Activated naive CD4-positive, alpha-beta T cell (primary cell): ENCODE measurements at places on chromosomes 11 and 22.

DNA sequence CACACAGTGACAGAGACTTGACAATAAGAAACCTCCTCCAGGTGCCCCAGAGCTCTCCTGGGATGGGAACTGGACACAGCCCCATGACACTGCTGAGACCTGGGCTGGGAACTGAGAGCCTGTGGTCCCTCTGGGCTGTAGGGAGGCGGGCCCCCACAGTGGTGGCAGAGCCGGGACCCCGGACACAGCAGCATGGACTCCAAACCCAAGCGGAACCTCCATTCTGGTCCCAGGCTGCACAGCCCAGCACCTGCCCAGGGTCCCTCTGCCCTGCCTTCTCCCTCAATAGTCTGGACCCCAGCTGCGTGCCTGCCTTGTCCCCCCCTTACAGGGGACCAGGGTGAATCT is 8.4 kb upstream of the APOBEC3H start:
- DNase-seq = no peak

- DNase-seq = no peak
Measured at GRCh38 chr11:27213232-27213660, 149.8 kb downstream of the CCDC34 start.

- no peak for DNase-seq
Measured at GRCh38 chr11:71307811-71308645, 55.7 kb upstream of the SHANK2 start.

- DNase-seq = no peak
Measured at GRCh38 chr11:122976061-122976733, 5.4 kb downstream of the BSX start.

- DNase-seq = no peak
Measured at GRCh38 chr22:27159716-27160295, 502.4 kb downstream of the MIAT start.

GRCh38 chr11:77159219-77159936 is 31.3 kb downstream of the MYO7A start:
- no peak for DNase-seq

DNA sequence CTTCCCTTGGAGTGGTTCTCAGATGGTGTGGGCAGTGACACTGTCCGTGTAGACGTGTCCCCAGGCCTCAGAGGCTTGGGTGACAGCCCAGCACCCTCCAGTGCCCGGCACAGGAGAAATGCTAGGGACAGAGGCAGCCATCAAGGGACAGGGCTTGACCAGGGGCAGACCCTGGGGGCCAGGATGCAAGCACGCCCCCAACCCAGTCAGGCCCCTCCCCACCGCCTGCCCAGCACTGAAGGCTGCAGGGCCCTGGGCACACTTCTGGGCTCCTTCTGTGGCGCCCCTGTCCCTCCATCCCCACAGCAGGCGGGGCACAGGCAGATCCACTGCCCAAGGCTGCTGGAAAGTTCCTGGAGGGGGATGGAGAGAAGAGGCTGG is 11.1 kb downstream of the IGF2 start:
- DNase-seq = no peak

DNA sequence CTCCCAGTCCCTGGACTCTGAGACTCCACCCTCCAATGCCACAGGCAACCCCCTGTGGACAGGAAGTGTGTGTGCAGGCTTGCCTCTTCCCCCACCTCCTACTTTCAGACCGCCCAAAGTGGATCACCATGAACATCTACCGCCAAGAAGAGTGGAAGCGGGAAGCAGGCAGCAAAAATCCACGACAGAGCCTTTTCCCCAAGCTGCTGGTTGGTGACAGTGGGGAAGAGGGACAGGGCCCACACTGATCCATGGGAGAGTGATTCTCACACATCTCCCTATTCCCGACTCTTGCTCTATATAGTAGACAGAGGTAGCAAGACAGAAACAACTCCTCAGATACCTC is 53.4 kb upstream of the SPATA19 start:
- DNase-seq = no peak

DNA sequence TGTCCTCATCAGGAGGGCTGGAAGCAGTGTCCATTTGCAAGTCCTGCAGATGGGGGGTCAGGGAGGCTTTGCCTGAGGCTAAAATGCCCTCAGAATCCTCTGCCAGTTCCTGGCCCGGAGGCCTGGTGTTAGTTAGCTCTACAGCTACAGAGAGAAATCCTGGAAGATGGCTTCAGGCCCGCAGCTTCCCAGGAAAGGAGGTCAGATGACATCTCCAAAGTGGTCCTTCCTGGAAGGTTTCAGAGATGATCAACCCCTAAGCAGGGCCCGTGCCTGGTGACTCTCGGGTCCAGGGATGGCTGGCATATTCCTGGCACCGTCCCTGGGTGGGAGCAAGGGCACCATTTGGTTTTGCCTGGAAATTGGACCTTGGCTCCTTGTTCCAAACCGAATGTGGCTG is 959.1 kb downstream of the BRD1 start:
- DNase-seq = no peak

- DNase-seq = no peak
Measured at GRCh38 chr11:33258631-33259205, 1.5 kb downstream of the HIPK3 start.

GRCh38 chr11:32312206-32312817 is 123.0 kb downstream of the WT1 start:
- DNase-seq = no peak

DNA sequence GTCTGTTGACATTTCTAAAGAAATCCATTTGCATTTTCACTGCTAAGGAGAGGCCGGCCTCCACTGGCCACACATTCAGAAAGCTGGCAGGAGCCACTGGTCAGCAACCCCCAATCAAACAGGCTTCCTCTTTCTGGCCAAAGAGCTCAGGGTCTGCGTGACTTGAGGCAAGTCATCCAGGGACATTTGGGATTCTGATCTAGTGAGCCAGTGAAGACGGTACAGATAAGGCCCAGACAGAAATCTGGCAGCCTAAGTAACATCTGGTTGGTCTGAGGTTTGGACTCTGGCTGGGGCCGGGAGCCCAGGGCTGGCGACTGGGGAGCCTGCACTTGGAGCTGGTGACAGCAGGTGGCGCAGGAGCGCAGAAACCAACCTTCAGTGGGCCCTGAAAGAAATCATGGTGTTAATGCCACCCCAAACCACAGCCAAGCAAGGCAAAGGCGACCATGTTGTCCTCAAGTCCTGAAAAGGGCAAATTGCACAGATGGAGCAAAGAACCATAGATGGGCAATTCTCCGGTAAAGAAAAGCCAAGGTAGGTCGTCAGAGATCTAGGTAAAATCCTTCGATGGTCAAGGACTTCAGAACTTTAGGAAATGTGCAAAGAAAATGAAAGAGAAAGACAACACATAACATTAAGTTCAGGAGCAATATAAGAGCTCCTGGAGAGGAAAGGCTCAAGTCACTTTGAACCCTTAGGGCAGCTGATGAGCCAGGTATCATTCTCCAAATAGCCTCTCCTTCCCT is 99.4 kb upstream of the BLID start:
- DNase-seq = no peak

- no peak for DNase-seq
Measured at GRCh38 chr11:1496091-1496760, 9.6 kb upstream of the MOB2 start.
